NCI-H524 treated with DMSO at 0.1 percent for 48 hours (cell line): ENCODE measurements at places on chromosomes 5 and 9.

- DNase-seq, result no peak
These were observed 63.5 kb downstream of the ZNF354C start for GRCh38 chr5:179123491-179124272.

DNA sequence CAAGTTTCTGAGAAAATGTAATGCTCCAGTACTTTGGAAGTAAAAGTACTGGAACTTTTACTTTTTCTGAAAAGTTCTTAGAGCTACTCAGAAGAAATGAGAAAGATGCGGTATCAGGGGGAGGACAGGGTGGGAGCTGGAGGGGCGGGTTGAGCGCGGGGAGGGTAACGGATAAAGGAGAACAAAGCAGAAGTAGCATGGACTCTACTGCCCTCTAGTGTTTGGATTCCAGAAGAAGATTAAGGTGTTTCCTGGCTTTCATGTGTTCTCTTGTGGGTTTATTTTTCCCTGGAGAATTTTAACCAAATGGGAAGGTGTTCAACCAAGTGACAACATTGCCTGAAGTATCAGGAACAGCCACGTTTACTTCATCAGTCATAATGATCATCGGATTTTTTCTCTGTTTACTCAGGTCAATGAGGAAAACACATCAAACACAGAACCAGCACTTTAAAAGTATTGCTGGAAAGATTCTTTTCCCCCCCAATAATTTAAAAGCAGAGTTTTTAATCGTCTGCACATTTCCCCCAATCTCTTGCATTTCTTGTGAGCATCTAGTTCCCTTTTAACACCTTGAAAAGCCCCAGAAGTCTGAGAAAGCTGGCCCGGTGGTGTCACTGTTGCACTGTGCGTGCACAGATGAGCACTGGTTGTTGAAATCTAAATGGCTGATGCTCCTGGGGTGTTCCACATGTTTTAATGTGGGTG is 190.6 kb downstream of the MPDZ start:
- DNase-seq, result peak; percentile 6

DNA sequence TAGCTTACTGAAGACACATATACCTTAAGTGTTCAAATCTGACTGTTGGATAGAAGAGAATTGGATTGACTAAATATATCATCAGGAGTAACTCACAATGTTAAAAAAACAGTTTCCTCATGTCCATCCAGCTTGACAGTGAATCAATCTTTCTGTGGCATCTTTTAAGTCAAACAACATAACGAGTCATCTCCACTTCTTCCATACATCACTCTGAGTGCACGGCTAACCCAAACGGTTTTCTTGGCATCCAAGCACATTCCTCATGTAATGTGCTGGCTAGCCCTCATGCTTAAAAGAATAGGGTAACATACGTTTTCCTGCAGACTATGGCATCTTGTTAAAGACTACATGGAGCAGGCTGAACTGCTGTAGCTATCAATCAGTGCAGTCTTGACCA is 291.5 kb upstream of the TRPC7 start:
- DNase-seq, result no peak

DNA sequence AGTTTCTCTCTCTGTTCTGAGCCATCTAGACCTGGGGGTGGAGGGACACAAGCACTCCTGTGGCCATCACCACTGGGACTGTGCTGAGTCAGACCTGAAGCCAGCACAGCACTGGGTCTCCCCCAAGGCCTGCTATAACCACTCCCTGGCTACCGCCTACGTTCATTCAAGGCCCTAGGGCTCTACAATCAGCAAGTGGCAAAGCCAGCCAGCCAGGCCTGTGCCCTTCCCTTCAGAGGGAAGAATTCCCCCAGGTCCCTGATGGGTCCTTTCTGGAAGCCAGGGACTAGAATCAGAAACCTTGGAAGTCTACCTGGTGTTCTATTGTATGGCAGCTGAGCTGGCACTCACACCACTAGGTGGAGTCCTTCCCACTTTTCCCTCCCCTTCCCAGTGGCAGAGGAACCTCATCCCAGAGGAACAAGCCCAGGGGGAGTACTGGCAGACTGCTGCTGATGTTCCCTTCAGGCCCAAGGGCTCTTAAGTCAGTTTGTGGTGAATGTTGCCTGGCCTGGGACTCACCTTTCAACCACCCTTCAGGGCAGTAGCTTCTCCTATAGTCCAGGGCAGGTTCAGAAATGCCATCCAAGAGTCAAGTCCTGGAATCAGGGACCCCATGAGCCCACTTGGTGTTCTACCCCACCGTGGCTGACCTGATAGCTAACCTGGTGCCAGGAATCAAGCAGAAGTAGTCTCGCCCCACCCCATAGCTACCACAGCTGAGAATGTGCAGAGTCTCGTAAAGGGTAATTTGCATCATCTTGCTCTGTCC is 20.0 kb downstream of the JMY start:
- no peak for DNase-seq

DNA sequence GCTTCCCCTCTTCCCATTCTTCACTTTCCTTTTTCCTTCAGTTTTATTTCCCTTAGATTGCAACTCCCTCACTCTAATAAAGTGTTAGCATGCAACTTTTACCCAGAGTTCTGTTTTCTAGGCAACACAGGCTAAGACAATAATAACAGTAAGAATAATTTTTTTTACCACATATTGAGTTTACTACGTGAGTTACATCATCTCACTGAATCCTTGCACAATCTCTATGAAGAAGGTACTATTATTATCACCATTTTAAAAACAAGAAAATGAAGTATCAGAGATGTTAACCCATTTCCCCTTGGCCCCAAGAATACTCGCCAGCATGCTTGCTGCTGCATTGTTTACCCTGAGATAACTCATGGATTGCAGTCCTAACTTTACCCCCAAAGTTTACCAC is 53.7 kb upstream of the SMIM32 start:
- DNase-seq, result no peak

GRCh38 chr5:15009420-15009819 is 137.8 kb upstream of the ANKH start:
- DNase-seq, result no peak

DNA sequence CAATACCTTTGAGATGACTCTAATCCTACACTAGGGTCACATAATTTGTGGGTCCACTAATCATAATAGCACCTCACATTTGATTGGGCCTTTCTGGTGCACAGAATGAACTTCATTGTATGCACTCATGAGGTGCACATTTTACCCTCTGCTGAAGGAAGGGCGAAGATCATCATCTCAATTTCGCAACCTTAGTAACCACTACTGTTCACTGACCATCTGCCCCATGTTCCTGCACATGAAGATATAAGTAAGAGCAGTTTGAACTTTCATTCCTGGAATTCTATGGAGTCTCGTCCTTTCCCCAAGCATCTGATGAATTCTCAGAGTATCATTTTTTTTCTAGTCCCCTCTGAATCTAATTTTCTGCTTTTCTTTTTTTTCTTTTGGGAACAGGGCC is 21.2 kb downstream of the GAS1 start:
- no peak for DNase-seq

DNA sequence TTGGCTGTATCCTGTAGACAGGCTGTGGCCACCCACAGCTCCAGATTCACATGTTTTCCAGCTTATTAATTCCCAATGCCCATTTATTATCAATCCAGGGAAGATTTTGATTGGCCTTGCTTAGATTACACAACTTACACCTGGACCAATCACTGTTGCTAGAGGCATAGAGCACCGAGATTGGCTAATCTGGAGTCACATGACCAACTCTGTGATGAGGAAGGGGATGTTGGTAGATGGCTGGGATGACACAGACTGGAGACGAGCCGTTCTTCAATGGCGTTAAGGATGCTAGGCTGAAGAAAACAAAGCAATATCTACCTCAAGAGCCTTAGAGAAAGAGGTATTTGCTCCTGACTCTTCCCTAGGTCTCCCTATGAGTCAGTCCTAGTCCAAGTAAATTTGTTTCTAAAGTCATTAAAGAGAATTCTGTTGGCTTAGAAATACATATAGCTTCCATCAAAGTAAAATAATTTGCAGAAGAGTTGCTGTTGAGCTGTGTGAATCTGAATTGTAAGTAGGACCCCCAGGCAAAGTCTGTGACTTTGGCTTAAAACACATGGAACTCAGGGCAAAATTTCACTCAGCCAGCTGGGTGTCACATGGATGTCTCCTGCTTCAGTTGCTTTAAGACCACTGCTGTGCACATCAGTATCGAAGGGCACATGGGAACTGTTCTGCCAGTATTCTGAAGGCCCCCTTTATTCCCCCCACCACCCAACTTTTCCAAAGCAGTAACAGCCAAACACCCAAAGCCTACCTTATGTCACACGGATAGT is 326.4 kb upstream of the KLF4 start:
- DNase-seq, result no peak

GRCh38 chr9:79759460-79759859 is 187.7 kb downstream of the TLE4 start:
- DNase-seq, result no peak

DNA sequence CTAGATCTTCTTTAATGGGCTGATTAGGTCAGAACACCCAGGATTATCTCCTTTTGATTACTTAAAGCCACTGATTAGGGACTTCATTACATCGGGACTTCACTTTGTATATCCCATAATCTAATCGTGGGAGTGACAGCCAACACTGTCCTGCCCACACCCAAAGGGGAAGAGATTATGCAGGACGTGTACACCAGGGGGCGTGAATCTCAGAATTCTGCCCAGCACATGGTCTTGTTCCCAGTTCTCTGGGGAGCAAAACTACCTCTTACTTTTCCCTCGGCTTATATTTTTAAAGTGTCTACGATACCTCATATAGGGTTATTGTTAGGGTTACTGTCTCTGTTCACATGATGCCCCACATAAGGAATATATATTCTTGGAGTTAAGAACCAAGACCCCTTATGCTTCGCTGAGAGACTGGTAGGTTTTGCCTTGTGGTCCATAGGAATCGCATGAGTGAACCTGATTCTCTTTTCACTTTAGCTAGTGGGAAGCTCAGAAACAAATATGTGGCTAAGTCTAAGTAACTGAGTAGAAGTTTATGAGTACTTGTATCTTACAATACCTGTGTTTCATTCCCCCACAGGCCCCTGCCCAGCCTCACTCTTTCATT is 192.7 kb downstream of the GNA14 start:
- no peak for DNase-seq

GRCh38 chr9:98099346-98099745 is 19.7 kb downstream of the TRIM14 start:
- no peak for DNase-seq
